ENCODE measurements at places on chromosomes 12 and 14. TPM values are rescaled to one million over a fixed set of nuclear protein-coding genes. Genes with fewer than 3 reads are reported as not detected.

DNA sequence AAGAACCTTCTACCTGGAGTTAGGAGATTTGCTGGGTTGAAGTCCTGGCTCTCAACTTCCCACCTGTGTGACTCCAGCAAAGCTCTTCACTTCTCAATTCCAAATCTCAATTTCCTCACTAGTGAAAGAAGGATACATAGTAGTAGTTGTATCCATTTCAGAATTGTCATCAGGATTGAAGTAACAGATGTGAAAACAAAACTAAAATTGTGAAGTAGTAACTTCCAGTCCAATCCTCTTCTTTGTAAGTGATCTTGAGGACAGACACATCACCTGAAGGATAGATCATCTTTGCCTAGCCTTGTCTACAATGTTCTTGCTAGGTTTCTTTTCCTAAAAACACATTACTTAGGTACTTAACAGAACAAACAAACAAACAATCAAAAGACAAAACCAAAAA is 1.2 kb upstream of the LRRK2 start:
- DNase-seq: no peak

GRCh38 chr14:23403908-23404307 is 4.2 kb downstream of the MYH6 start:
- no peak for DNase-seq

GRCh38 chr12:67996347-67996746 is 7.1 kb downstream of the IFNG-AS1 start:
- DNase-seq: no peak

GRCh38 chr14:31543969-31544799 is 17.0 kb upstream of the NUBPL start:
- no peak for DNase-seq

The RHOJ gene
- 19.4 TPM for total RNA-seq

The ASCL1 gene
- total RNA-seq: not detected

The NRIP2 gene
- 2.4 TPM for total RNA-seq

The ASB2 gene
- 11.8 TPM for total RNA-seq

The CBLN3 gene
- total RNA-seq: 1.3 TPM

The GPX2 gene
- total RNA-seq: not detected

The NPAS3 gene
- 0.51 TPM for total RNA-seq
